ENCODE measurements at places on chromosomes 2 and 18.

- DNase-seq, result no peak
These were observed 54.3 kb downstream of the RAB10 start for GRCh38 chr2:26088038-26088643.

DNA sequence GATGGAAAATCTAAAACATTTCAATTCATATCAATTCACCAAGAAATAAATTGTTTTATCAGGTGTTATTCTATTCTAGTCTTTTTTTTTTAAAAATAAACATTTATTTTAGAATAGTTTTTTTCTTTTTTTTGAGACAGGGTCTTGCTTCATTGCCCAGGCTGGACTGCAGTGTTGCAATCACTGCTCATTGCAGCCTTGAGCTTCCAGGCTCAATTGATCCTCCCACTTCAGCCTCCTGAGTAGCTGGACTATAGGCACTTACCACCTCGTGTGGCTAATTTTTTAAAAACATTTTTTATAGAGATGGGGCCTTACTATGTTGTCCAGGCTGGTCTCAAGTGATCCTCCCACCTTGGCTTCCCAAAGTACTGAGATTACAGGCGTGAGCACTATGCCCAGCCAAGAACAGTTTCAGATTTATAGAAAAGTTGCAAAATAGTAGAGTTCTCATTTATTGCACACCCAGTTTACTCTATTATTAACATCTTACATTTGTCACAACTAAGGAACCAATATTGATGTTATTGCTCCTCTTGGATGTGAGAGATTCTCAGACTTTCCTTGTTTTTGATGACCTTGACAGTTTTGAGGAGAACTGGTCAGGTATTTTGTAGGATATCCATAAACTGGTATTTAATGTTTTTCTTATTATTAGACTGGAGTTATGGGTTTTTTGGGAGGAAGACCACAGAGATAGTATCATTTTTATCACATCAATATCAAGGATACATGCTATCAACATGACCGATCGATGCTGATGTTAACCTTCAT, 29.9 kb downstream of the PDE6D start:
- DNase-seq, result no peak

- no peak for DNase-seq
These were observed 692.8 kb downstream of the RNF144A start for GRCh38 chr2:7609974-7610373.

- no peak for DNase-seq
These were observed 14.8 kb upstream of the COLEC12 start for GRCh38 chr18:515156-515815.

DNA sequence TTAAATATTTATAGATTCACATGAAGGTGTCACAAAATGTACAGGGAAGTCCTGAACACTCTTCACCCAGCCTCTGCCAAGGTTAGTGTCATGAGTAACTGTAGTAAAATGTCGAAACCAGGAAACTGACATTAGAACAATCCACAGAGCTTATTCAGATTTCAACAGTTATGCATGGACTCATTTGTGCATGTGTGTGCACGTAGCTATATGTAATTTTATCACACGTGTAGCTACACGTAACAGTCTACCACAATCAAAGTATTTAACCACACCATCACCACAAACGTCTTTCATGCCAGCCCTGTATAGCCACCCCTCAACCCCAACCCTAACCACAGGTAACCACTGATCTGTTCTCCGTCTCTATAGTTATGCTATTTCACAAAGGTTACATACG, 211.7 kb upstream of the REV1 start:
- DNase-seq, result no peak

- no peak for DNase-seq
These were observed 184.0 kb downstream of the KCNE4 start for GRCh38 chr2:223235986-223236385.

DNA sequence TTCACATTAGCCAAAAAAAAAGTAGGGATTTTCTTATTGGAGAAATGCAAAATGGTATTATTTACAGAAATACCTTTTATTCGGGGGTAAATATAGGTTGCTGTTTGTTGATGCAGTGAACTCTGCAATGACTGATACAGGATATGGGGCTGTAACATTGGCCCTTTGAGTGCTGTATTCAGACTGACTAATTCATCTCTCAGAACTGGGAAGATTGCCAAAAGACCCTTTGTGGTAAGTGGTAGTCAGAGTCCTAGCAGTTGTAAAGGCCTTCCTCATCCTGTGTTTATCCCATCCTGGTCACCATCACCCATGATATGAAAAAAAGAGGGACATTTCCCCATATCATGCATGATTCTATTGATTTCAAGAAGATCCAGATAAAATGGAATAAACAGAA, 14.0 kb upstream of the DCC start:
- no peak for DNase-seq

DNA sequence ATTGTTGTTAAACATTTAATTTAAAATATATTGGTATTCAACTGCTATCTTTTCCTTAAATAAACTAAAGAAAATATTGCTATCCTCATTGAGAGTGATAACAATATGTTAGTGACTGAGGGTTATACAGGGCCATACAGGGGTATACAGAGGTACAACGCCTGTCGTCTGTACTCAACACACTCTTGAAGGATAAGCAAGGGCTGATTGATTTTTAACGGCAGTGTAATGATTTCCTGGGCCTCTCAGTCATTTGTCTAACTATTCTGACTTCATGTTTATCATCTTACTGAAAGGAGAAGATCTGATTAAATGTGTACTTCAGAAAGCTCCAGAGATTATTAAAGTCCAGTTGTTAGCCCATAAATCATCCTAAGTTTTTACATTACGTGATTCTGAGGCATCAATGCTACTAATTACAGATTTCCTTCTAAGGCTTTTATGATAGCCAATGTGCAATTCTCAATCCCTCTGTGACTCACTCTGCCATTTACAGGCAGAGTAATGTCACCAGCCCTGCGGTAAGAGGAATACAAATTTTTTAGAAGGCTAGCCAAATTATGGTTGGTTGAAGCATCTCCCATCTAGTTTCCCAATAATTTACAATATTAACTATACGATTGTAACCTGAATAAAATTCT, 893.0 kb upstream of the CHAC2 start:
- DNase-seq, result no peak

DNA sequence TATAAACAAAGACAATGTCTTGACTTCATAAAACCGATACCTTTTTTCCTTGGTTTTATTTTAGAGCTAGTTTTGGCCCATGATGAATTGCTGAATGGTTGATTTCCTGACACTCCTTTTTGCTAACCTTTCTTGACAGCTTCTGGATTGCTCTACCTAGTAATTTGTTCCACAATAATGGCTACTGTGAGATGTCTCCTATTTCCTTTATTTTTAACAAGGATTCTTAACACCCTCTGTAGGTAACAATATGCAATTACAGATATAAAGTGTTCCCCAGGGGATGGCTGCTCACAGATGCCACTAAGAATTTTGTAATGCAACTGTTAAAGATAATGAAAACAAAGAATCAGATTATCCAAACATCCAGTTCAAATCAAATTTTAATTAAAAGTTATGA, 100.8 kb upstream of the ATP5MC3 start:
- no peak for DNase-seq

DNA sequence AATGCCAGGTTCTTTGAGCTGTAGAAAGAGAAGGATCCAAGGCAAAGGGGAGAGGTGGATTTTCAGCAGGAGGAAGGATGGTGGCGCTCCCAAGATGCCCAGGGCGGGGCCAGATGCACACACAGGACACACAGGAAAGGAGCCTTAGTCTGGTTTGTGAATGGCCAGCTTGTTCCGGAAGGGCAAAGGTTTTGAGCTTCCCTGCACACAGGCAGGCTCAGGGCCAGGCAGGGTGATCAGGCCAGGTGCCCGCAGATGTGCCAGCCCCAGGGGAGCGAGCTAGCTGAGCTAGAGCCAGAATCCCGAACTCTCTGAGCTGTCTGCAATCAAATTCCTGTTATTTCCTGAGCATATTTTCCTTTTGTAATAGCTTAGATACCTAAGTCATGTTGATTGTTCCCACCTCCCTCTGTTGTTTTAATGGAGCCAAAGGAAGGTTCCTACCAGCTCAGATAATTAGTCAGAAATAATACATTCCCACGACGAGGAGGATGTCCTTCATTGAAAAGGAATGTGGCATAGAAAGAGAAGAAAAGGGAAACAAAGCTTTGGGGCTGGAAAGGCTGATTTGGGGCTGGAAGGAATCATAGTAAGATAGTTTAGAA, 13.7 kb upstream of the OTOF start:
- DNase-seq, result no peak

- DNase-seq, result no peak
These were observed 211.3 kb upstream of the BOD1L2 start for GRCh38 chr18:56935434-56936040.
